ENCODE measurements at places on chromosomes 7 and 10.

DNA sequence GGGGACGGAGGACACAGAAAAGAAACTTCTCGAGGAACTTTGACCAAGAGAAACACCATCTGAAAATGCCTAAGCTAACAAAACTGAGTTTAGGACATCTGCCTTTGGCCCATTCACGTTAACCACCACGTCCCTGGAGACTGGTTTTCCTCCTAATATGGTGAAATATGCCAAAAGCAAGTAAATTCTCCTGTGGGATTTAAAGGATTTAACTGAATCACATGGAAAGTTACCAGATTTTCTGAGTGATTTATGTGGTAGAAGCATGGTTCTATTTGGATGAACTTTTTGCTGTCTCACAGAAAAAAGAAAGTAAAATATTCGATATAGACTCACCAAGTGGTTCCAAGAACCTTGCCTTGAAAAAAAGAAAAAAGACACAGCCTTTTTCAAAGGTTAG, 30.4 kb upstream of the BMPER start:
- DNase-seq, result no peak

- no peak for DNase-seq
Measured at GRCh38 chr7:150503581-150503980, 11.1 kb upstream of the GIMAP7 start.

DNA sequence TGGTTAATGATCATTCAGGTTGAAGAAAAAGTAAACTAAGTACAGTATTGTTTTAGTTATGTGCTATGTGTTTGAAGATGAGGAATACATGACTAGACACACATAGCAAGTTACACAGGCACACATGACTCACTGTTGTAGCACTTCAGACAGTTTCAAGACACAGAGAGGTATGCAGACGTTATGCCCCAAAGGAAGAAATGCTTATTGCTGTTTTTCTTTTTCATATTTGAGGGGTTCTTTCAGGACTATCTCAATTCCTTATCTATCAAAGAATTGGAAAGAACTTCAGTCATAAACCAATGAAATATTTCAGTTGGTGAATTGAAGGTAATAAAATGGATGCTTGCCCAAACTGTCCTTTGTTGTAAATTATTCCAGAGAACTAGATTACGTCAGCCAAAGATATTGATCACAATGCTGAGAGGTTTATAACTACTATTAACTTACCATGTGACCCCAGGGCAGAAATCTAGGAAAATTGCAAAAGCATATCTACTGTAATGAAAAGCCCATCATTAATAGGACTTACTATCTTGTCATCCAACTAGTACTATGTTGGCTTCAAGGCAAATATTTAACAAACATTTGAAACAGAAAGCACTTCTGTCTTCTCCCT, 61.2 kb upstream of the CAPZA2 start:
- DNase-seq, result no peak

DNA sequence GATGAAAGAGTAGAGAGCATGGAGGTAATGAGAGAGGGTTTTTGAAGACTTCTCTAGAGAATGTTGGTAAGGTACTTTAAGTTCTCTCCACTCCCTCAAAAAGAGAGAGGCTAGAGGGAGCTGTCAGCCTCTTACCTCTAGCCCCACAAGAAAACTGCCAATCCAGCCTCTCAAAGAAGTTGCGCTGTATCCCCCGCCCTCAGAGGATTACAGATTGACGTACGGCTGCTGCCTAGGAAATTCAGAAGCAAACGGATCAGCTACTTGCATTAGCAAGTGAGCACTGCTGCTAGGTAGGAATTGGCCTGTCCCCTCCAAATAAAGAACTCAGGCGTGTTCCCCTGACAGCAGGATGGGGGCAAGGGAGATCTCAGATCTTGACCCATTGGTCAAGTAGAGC, 34.2 kb downstream of the TYW1B start:
- no peak for DNase-seq

GRCh38 chr7:45515346-45515745, 58.8 kb upstream of the ADCY1 start:
- DNase-seq, result no peak

GRCh38 chr10:127117125-127117524, 79.3 kb downstream of the INSYN2A start:
- DNase-seq, result no peak

- no peak for DNase-seq
Measured at GRCh38 chr10:59375990-59376389, 13.6 kb upstream of the FAM13C start.

- DNase-seq, result no peak
Measured at GRCh38 chr7:111083413-111083812, 7.5 kb upstream of the LRRN3 start.
